ENCODE measurements at places on chromosomes 11 and 22.

DNA sequence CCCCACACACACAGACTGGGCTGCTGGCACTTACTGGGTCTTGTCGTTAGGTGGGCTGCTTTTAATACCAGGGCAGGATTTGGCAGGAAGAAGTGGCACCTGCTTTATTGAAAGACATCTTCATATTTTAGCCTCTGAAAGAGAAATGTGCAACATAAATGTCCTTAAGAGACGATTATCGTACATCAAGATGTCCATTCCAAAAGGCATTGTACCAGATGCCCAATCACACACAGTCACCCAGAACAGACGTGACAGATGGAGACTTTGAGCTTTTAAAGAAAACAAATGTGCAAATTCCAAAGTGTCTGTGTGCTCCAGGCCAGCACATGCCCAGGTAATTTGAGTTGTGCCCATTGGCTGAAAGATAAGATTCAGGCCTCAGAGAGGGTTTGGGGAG lies 155.7 kb downstream of the RRAS2 start:
- peak; percentile 61 for DNase-seq

DNA sequence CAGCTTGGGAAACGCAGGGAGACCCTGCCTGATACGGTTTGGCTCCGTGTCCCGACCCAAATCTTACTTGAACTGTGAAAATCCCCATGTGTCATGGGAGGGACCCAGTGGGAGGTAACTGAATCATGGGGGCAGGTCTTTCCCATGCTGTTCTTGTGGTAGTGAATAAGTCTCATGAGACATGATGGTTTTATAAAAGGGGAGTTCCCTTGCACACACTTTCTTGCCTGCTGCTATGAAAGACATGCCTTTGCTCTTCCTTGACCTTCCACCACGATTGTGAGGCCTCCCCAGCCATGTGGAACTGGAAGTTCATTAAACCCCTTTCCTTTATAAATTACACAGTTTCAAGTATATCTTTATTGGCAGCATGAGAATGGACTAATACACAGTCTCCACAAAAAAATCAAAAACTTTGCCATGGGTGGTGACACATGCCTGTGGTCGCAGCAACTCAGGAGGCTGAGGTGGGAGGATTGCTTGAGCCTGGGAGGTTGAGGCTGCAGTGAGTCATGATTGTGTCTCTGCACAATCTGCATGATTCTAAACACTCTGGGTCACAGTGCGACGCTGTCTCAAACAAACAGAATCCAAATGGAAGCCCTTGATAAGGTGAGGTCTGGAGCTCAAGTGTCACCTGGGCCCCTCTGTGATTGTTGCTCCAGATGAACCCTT lies 34.9 kb downstream of the SYN3 start:
- no peak for DNase-seq

DNA sequence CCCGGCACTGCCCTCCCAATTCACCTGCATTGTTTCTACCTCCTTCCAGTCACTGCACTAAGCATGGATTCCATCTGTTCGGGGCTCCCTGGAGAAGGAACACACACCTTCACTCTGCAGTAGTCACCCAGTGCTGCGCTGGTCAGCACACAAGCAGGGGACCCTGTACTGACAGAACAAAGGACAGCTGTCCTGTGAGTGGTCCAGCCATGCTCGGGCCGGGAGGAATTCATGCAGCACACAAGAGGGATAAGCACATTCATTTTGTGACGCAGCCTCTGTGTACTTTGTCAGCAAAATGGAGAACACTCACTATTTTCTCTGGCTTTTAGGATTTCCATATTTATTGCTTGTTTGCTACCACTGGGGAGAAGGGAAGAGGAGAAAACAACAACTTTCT lies 167.3 kb downstream of the NTM start:
- DNase-seq: no peak

DNA sequence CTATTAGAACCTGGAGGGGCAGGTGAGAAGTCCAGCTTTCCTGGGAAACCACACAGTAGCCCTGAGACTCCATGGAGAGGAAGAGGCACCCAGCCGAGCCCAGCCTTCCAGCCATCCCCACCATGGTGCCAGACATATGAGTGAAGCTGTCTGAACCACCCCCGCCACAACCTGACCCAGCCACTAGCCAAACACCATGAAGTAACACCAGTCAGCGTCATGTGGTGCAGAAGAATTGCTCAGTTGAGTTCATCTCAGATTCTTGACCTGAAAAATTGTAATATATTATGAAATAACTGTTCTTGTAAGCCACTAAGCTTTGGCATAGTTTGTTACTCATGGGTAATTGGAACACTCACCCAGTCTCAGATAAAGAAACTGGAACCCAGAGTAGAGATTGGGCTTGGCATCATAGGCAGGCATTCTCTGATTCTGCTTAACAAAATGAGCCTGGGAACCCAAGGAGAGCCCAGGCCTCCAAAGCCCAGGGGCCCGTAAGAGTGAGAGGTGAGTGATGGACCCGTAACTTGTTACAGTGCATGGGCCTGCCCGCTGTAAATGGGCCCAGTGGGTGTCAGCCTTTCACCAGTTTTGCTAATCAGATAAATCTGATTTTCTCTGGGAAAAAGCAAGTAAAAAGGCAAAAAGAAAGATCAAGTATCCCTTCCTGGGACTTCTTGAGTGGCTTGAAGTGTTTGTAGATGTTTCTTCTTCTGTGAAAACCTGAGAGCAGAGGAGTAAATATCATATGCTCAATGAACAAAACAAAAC lies 305.5 kb downstream of the DDX10 start:
- no peak for DNase-seq

DNA sequence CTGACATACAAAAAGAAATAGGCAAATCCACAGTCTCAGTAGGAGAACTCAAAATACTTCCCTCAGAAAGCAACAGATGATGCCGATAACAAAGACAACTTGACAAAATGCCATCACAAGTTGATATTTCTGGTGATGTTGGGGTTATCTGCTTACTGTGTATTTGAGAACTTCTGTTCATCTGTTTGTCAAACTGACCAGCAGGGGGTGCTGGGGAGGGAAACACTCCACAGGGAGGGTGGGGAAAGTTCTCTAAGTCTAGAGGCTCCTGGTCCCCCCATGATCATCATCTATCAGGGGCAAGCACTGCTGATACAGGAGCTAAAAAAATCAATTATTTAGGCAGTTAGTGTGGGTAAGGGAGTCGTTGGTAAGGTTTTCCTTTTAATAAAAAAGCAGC lies 19.2 kb downstream of the GLYATL1 start:
- DNase-seq: no peak

DNA sequence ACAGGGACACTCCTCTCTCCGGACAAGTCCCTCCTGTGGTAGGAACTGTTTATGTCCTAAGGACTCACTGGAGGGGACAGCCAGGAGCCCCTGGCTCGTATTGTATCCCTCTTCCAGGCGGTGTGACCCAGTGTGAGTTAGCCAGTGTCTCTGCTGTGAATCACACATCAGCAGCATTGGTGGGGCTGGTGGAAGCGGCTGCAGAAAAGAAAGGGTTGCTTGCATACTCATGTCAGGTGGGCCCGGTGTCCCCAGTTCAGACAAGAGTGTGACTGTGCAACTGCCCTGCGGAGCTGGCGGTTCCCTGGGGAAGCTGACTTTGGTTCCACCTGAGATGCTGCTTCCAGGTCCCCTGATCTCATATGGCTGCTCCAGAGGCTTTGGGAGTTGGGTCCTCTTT lies 99.4 kb downstream of the ZBTB16 start:
- DNase-seq: no peak

GRCh38 chr11:88035271-88035670 lies 140.0 kb downstream of the RAB38 start:
- no peak for DNase-seq

DNA sequence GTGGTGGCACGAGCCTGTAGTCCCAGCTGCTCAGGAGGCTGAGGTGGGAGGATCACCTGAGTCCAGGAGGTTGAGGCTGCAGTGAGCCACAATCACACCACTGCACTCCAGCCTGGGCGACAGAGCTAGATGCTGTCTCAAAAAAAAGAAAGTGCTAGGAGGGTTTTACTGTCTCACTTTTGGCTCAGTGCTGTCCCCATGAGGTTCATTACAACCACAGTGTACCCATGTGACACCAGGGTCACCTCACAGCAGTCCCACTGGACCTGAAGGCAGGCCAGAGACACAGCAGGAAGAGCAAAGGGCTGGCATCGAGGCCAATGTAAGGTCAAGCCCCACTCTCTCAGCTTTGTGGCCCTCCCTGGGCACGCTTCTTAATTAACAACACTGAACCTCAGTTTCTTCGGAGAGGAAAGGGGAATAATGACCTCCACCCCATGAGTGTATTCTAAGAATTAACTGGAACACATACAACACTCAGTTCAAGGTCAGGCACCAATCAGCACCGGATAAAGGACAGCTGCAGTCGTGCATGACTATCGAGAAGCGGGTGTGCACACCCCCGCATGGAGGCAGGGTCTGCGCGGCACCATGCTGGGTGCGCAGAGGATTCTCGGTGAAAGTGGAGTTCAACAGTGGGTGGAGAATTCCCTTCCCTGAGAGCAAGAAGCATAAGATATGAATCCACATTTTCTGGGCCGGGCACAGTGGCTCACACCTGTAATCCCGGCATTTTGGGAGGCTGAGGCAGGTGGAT lies 30.9 kb upstream of the BAIAP2L2 start:
- no peak for DNase-seq

DNA sequence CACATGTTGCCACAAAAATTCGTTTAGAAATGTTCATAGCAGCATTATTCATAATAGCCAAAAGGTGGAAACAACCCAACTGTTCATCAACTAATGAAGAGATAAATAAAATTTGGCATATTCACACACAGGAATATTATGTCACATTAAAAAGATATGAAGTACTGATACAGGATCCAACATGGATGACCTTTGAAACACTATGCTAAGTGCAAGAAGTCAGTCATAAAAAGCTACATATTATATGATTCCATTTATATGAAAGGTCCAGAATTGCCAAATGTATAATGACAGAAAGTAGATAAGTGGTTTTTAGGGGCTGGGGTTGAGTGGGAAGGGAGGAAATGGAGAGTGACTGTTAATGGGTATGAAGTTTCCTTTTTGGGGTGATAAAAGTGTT lies 9.0 kb downstream of the PRR5L start:
- no peak for DNase-seq

- no peak for DNase-seq
These were observed 73.3 kb upstream of the ZBED5 start for GRCh38 chr11:10930972-10931760.

- DNase-seq: no peak
These were observed 453.5 kb downstream of the MIAT start for GRCh38 chr22:27110665-27111451.

Measured in cerebellar nuclear complex (tissue), 1 donor.